ENCODE measurements at places on chromosomes 4 and X.
A peak's percentile ranks its signal among the peaks of the same experiment; 100 is the strongest.

GRCh38 chrX:40933132-40933705 lies 152.0 kb upstream of the USP9X start:
- peak; percentile 29 for DNase-seq

DNA sequence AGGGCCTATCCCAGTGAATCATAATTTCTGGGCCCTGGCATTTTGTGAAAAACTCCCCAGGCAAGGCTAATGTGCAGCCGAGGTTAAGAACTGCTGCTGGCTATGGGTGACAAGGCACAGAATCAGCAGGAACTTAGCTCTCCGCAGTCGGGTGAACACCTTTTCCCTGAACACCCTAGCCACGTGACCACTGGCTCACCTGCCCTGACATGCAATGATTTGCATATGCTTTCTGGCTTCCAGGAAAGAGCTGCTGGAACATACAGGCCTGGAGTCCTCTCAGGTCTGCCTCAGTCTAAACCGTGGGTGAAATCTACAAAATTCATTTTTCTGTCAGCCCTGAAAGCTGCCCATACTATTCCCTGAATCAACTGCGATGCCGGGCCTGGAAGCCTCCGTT lies 56.6 kb downstream of the ZNF827 start:
- no peak for DNase-seq

DNA sequence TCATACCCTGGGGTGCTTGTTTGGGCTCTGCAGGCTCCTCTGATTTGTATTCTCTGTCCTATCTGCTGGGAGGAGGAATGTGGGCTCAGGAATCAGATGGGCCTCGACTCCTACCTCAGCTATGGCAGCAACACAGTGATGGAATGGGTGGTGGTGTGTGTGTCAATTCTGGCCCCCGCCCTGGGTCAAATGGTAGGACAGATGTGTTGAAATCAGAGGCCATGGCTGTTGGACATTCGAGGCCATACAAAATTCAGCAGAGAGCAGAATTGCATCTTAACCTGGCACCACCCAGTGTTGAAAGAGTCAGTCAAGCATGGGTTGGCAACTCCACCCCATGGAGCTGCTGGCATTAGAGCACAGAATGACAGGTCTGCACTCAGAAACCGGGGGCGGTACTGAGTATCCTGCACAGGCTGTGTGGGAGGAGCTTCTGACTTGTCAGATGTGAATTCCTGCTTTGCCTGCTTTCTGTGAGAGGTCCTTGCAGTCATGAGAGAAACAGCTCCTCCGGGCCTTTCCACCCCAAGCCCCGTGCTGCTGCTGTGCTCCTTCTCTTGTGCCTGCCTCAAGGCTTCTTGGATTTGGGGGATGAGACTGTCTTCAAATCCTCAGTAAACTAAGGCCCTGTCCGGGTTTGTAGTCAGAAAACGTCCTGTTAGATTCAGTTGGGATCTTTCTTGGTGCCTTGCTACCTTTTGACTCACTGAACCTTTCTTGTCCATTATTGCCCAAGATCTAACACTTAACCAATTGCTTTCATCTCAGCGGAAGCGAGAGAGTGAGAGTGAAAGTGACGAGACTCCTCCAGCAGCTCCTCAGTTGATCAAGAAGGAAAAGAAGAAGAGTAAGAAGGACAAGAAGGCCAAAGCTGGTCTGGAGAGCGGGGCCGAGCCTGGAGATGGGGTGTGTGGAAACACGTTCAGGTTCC lies 13.0 kb downstream of the DKC1 start:
- DNase-seq = no peak

- DNase-seq = no peak
Measured at GRCh38 chrX:108298165-108298602, 140.0 kb downstream of the COL4A6 start.

DNA sequence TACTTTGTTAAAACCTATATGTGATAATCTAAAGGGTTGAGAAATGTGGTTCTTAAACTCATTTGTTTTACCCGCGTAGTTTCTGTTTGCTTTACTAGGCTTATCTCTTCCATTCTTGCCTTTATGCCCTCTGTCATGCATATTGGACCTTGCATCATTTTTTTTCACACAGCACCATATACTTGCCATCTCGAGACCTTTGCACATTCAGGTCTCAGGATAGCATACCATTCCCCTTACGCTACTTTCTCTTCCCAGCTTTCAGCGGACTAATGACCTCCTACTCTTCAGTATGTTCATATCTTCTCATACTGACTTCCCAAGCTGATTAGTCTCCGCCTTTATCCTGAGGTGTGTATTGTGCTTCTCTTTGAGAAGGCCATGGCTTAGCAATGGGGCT lies 40.5 kb downstream of the USP38 start:
- DNase-seq = no peak

GRCh38 chr4:2281575-2282343 lies 19.9 kb upstream of the MXD4 start:
- no peak for DNase-seq

- no peak for DNase-seq
Measured at GRCh38 chr4:138492176-138492575, 250.0 kb upstream of the SLC7A11 start.

GRCh38 chrX:13901354-13901753 lies 84.5 kb upstream of the GPM6B start:
- DNase-seq = no peak

GRCh38 chr4:176885224-176885623 lies 92.5 kb upstream of the VEGFC start:
- DNase-seq = no peak

- DNase-seq = no peak
Measured at GRCh38 chrX:97524997-97525396, 641.3 kb downstream of the RPA4 start.

- no peak for DNase-seq
Measured at GRCh38 chr4:153497988-153498967, 32.1 kb downstream of the TMEM131L start.

GRCh38 chr4:145936997-145937901 lies 1.4 kb downstream of the ZNF827 start:
- DNase-seq = peak; percentile 33

GRCh38 chrX:134718105-134718965 lies 60.1 kb upstream of the PLAC1 start:
- DNase-seq = no peak

DNA sequence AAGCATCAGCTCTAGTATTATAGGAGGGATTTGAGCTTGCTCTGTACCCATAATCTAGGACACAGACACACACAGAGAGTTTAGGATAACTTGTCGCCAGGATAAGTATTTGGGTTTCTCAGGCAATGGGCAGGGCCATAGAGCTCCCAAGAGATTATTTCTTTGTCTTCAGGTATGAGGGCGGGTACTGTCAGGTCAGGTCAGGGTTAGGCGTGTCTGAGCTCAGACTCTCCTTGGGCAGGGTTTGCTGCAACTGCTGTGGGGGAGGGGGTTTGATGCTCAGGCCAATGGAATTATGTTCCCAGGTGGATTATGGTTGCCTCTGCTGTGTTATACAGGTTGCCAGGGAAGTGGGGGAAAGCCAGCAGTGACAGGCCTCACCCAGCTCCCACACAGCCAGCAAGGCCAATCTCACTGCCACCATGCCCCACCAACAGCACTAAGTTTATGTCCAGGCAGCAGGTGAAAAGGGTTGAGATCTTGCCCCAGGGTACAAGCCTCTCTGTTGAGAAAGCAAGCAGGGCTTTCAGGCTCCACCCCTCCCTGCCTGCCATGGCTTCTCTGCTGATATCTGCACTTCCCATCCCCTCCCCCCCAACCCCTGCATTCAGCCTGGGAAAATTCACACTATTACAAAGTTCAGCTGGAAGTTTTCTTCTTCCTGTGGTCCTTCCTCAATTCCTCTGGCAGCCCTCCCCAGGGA lies 101.3 kb downstream of the RRAGB start:
- DNase-seq = no peak
